Left lobe of liver (tissue), 2 donors: ENCODE measurements at places on chromosomes 11 and 22. TPM values are rescaled to one million over a fixed set of nuclear protein-coding genes. Genes with fewer than 3 reads are reported as not detected.

Gene NCAM1
- total RNA-seq: 2.8 TPM

Gene HOATZ
- total RNA-seq: not detected

Gene RFPL1
- 0.45 TPM for total RNA-seq

Gene GSTT2
- not detected for total RNA-seq

Gene C11orf86
- total RNA-seq: not detected

Gene SEPTIN5
- total RNA-seq: 1.1 TPM

Gene OR52E8
- not detected for total RNA-seq

Gene USH1C
- total RNA-seq: 1.2 TPM

Gene DGAT2
- total RNA-seq: 172 TPM

Gene LGR4
- total RNA-seq: 50.8 TPM

Gene CDC42EP1
- 38.9 TPM for total RNA-seq

Gene RIC3
- 3.4 TPM for total RNA-seq

Gene ELFN2
- total RNA-seq: 0.23 TPM

Gene IGSF9B
- total RNA-seq: 0.13 TPM

Gene C22orf42
- total RNA-seq: not detected

Gene DDTL
- not detected for total RNA-seq

Gene TRIM51
- total RNA-seq: not detected

Gene EIF1AD
- total RNA-seq: 12.7 TPM

Gene SLC2A11
- total RNA-seq: 6.8 TPM

Gene DEPDC5
- 18.1 TPM for total RNA-seq

Gene OR5AN1
- not detected for total RNA-seq

Gene MS4A6E
- not detected for total RNA-seq

Gene BEST1
- 0.63 TPM for total RNA-seq

Gene LRRC56
- 0.93 TPM for total RNA-seq

Gene YIF1A
- total RNA-seq: 120 TPM

Gene FAM111B
- total RNA-seq: 0.23 TPM

Gene INPP5J
- 0.25 TPM for total RNA-seq

Gene PACSIN2
- 23.8 TPM for total RNA-seq

Gene TEF
- total RNA-seq: 26.3 TPM

Gene KLHL35
- total RNA-seq: not detected

Gene APOL4
- 0.60 TPM for total RNA-seq

Gene KLHDC7B
- 0.05 TPM for total RNA-seq

Gene PHLDA2
- total RNA-seq: 1.3 TPM

Gene NPTXR
- total RNA-seq: 0.45 TPM

Gene PITPNM1
- total RNA-seq: 19.2 TPM

Gene NLRP6
- total RNA-seq: 1.9 TPM

Gene FREY1
- total RNA-seq: 0.68 TPM

Gene CSRP3
- not detected for total RNA-seq

Gene DBX1
- not detected for total RNA-seq

Gene RIBC2
- total RNA-seq: not detected

Gene C11orf87
- total RNA-seq: not detected

Gene TMEM132A
- total RNA-seq: 2.1 TPM

Gene TSSC4
- 24.8 TPM for total RNA-seq

Gene SOX10
- 0.30 TPM for total RNA-seq

Gene ADM
- total RNA-seq: 9.6 TPM

Gene RAB36
- total RNA-seq: 0.38 TPM

Gene OR2D2
- total RNA-seq: not detected

Gene PRDM11
- 3.5 TPM for total RNA-seq

Gene PRODH
- total RNA-seq: 35.6 TPM
